Stimulated activated CD4-positive, alpha-beta T cell treated with anti-CD3 and anti-CD28 coated beads, Interleukin-2, amount 100 ng/mL, for 48 hours (primary cell): ENCODE measurements at places on chromosomes 11 and 22.

GRCh38 chr11:11772865-11773515 lies 68.8 kb upstream of the USP47 start:
- DNase-seq = no peak

- no peak for DNase-seq
These were observed at the start of gene KIRREL3 for GRCh38 chr11:127000291-127000968. TSS of gene KIRREL3 (minus strand) at chr11:127000770.

DNA sequence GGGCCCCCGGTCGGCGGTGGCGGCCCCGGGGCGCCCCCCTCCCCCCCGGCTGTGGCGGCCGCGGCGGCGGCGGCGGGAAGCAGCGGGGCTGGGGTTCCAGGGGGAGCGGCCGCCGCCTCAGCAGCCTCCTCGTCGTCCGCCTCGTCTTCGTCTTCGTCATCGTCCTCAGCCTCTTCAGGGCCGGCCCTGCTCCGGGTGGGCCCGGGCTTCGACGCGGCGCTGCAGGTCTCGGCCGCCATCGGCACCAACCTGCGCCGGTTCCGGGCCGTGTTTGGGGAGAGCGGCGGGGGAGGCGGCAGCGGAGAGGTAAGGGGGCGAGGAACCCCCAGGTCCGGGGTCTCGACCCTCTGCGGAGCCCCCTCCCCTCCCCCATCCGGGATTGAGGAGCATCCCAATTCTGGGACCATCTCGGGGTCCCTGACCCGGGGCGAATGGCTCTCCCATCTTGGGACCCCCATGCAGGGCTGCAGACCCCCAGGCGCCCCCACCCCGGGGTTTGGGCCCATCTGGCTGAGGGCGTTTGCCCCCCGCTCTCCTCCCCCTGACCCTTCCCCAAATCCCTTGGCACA lies 431 bp downstream of the KMT2A start:
- no peak for DNase-seq

DNA sequence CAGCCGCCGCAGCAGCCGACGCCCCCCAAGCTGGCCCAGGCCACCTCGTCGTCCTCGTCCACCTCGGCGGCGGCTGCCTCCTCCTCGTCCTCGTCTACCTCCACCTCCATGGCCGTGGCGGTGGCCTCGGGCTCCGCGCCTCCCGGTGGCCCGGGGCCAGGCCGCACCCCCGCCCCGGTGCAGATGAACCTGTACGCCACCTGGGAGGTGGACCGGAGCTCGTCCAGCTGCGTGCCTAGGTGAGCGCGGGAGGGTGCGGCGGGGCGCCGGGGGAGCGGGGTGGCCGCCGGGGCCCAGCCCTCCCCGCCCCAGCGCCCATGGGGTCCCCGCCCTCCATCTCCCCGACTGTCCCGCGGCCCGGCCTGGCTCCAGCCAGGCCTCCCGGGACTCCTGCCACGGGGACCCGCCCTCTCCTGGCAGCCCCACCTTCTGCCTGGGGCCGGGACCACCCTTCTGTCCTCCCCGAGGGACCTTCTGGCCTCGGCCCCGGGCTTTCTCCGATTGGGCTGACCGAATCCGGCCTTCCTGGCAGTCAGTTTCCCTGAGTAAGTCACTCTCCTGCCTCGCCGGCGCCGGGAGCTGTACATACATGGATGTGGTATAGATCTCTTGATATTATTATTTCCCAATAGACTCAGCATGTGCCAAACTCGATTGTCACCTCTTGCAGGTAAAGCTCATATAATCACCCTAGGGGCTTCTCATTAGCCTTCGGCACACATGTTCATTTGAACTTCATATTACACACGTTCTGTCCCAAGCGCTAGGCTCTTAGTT lies 720 bp downstream of the PACS1 start:
- no peak for DNase-seq

DNA sequence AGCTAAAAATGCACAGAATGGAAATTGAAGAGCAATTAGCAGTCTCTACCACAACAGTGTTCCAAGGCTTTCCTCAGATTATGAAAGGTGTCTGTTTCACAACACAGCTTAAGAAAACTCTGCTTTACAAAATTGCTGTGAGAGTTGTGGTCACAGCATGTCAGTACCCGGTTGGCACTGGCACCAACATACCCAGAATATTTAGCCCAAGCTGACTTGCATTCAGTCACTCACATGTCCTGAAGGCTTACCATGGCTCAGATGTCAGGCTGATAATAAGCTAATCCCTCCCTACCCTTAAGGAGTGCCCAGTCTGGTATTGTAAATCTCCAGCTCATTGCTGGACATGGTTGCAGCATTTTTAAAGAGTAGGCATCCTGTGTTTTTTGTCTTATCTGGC lies 14.9 kb downstream of the NCR3LG1 start:
- no peak for DNase-seq
